ENCODE measurements at places on chromosomes 7 and 10.

GRCh38 chr10:87862679-87863052 is 667 bp downstream of the KLLN start:
- no peak for DNase-seq

DNA sequence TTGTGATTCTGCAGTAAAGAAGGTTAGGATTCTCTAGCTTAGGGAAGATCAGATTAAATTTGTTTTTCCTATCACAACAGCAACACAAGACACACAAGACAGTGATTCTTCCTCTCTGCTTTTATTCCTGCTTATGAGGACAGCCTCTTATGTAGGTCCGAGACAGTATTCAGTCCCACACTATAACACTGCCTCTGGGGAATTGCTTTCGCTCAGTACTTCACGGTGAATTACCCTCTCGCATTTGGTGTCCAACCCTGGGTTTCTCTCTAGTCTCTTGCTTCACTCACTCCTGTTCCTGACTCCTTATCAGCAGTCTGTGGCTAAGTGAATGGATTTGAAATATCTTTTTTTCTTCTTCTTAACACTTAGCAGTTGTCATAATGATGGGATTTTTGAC is 1.7 kb downstream of the HIF1AN start:
- DNase-seq, result no peak

- no peak for DNase-seq
Observed at GRCh38 chr10:29163746-29164145, 125.1 kb upstream of the LYZL1 start.

DNA sequence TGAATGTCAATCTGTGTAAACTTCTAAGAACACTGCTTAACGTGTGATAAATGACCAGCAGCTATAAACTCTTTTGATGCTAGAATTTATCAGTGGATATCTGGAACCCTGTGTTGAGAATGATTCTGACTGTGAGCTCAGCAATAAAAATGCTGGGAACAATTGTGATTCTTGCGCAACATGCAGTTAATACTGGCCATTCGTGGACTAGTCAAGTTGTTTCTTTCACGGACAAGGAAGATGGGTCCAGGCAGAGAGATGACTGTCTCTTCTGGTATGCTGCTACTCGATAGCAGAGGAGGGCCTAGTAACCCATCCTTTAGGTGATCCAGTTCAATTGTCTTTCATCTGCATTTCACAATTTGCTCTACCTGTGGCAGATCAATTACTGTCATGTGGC is 394.8 kb upstream of the IGFBP3 start:
- DNase-seq, result no peak

GRCh38 chr10:23864631-23865147 is 344.2 kb upstream of the KIAA1217 start:
- DNase-seq, result no peak

GRCh38 chr7:95632609-95633008 is 36.3 kb upstream of the PDK4 start:
- DNase-seq, result no peak

- DNase-seq, result no peak
Observed at GRCh38 chr7:142961973-142962926, at the start of gene KEL. KEL (minus strand) TSS chr7:142962363; CDS start chr7:142962206, 157 bp downstream.

GRCh38 chr10:101292194-101293006 is 61.6 kb upstream of the BTRC start:
- DNase-seq, result no peak

- no peak for DNase-seq
Observed at GRCh38 chr10:82496114-82496513, 621.1 kb downstream of the NRG3 start.

DNA sequence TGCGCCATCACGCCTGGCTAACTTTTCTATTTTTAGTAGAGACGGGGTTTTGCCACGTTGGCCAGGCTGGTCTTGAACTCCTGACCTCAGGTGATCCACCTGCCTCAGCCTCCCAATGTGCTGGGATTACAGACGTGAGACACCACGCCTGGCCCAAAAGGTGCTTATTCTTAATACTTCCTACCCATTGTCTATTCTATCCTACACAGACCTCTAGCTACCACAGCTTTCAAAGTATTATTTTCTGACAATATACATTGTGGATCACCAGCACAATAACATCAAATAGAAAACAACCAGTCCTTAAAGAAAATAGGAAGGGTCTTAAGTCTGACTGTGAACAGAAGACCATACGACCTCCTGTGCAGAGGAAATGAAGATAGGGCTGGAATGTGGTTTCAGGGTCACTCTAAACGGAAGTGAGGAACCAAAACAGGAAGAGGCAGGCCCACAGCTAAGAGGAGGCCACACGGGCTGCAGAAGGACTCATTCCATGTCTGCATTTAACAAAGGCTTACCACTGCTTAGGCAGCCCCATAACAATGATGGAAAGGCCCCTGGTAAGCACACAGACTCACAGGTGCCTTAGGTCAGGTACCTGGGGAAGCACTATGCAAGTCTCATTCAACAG is 115.2 kb downstream of the ZFAND4 start:
- DNase-seq, result no peak

GRCh38 chr10:20089879-20090278 is 273.6 kb downstream of the PLXDC2 start:
- no peak for DNase-seq

GRCh38 chr7:98785929-98786571 is 83.8 kb downstream of the TMEM130 start:
- DNase-seq, result no peak

- DNase-seq, result no peak
Observed at GRCh38 chr7:13062631-13063030, 375.2 kb downstream of the ARL4A start.

- DNase-seq, result no peak
Observed at GRCh38 chr7:147833970-147834369, 756.6 kb upstream of the C7orf33 start.

GRCh38 chr7:114128880-114129279 is 210.1 kb upstream of the PPP1R3A start:
- DNase-seq, result no peak

DNA sequence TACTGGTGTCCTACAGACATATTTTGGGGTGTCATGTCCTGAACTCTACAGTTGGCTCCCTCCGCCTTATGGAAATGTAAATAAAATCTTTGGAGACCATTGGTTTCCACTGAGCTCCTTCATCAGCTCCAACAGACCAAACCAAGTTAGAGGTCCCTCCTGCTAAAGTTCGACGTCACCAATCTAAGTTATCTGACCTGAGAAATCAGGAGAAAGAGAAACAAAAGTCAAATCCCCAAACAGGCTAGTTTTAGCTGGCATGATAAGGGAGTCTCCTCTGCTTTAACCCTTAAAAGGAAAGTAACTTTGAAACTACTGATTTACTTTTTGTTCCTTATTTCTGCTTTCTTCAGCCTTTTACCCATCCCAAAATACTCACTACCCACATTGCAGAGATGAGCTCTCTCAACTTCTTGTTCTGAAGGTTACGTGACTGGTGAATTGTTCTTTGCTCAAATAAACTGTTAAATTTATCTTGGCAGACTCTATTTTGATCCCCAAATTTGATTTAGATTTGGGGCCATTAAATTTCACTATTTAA is 39.9 kb downstream of the AVL9 start:
- DNase-seq, result no peak

DNA sequence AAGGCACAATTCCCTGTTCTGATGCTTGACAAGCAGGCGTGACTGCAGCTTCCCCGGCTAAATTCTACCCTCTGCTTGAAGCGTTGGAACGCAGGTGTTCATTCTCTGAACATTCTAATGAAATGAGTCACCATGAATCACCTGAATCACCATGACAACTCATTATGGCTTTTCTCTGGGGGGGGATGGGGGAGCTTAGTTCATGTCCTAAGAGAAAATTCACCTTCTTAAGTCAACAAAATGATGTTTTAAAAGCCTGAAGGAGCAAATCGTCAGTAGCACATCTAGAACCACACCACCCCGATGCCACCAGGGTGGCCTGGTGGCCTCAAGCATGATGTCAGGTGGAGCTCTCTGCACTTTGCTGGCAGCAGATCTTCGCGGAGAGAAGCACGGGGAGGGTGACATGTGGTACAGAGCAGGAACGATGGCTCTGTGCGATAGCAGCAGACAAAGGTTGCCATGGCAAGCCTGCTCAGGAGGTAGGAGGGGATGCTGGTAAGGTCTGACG is 33.7 kb downstream of the DDC start:
- peak; percentile 65 for DNase-seq

- no peak for DNase-seq
Observed at GRCh38 chr10:129275886-129276285, 191.2 kb upstream of the MGMT start.

DNA sequence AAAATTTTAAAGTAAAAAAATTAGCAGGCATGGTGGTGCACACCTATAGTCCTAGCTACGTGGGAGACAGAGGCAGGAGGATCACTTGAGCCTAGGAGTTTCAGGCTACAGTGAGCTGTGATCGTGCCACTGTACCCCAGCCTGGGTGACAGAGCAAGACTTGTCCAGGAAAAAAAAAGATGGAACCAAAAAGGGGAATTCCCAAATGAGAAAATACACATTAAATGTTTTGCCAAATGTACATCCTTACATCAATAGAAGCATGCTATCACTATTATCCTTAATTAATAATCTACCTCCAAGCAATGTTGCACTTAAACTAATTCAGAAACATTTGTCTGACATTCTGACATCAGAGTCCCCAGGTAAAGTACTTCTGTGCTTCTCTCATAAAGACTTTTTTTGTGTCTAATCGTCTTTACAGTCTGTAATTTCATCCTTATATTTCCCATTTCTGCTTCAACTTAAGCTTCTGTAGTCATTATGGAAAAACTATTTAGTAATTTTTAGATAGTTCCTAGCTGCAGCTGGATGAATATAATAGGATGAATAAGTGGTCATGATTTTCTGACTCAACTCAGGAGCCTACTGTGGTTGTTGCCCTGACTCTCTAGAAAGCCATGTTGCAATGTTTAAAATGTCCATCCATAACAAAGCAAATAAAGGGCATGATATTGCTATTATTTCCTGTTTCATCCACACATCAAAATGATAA is 57.7 kb downstream of the MYPN start:
- DNase-seq, result no peak

GRCh38 chr10:91367558-91367957 is 42.6 kb upstream of the HECTD2 start:
- no peak for DNase-seq

- DNase-seq, result peak; percentile 68
Observed at GRCh38 chr7:39741942-39742623, 118.7 kb downstream of the RALA start.

DNA sequence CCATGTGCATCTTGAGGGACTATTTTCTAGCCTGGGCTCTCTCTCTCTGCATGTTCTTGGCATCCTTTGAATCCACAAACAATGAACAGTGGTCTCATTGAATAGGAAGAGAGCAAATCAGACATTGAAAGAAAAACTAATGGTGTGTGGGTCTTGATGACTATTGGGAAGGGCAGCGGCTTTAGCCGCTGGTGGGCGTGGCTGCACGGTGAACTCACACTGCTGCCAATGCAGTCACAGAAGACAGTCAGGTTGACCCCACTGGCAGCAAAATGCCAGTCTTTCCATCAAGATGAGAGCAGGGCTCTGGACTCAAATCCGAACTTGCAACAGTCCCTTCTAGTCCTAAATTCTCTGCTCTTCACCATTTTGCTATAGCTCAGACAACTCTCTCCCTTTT is 91.0 kb downstream of the ADARB2 start:
- no peak for DNase-seq

GRCh38 chr10:95579292-95579691 is 18.1 kb upstream of the SORBS1 start:
- DNase-seq, result no peak

- DNase-seq, result no peak
Observed at GRCh38 chr7:49631960-49632359, 141.5 kb upstream of the VWC2 start.

DNA sequence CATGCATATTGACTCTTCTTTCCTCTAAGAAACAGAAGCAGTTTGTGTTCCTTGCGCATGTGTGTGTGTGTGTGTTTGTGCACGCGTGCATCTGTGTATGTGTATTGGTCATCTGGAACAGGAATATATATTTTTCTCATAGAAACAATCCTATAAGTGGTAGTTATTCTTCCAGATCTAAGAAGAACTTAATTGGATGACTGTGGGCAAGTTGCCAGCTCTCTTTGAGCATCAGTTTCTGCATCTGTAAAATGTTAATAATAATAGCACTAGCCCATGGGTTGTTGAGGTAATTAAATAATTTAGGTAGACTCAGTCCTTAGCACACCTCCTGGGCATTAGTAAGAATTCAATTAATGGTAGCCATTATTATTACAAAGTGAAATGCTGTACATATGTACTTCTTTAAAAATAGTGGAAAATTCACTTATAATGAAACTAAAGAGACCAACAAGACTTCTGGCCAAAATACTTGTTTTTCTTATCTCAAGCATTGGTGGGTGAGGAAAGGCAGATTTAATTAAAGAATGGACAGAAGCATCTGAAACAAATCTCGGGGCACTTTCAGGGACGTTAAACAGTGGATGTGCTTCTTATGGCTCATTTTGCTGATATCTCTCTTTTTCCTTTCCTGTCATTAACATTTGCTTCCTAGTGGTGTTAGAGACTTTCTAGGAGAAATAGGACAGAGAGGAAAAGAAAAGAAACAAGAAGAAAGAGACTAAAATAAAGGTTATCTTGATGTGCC is 124.9 kb upstream of the HABP2 start:
- no peak for DNase-seq

DNA sequence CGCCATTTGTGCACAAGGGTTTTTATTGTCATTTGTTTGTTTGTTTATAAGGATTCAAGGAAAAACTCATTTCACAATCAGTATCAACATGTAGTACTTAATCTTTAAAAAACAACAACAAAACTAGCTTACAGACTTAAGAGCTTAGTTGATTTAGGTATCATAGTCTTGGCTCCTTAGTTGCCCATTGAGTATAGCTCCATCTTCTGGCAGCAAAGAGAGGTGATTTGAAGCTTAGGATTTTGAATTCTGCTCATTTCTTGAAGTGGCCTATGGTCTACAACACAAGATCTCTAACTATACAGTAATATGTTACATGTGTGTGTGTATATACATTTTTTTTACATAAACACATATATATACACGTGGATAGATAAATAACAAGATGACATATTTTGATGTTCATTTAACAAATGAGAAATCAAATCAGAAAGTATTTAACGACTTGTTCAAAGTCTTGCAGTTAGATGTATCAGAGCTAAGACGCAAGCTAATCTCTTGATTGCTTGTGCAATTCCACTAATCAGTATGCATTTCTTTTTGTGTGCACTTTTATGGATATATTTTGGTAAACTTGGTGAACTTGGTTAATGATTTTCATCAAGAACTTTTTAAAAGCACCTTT is 307.3 kb downstream of the CAMK1D start:
- DNase-seq, result no peak

GRCh38 chr10:24208661-24209431 is at the start of gene KIAA1217:
KIAA1217 (plus strand) TSS chr10:24209138; CDS start chr10:24209194, 56 bp downstream.
- no peak for DNase-seq

- no peak for DNase-seq
Observed at GRCh38 chr10:71597821-71598498, 121.6 kb downstream of the C10orf105 start.

Measured in DMS79 (cell line).